ENCODE measurements at places on chromosomes 2 and 18. TPM values are rescaled to one million over a fixed set of nuclear protein-coding genes. Genes with fewer than 3 reads are reported as not detected.
A peak's percentile ranks its signal among the peaks of the same experiment; 100 is the strongest.

Gene ALPP
- 7.4 TPM for polyA plus RNA-seq

GRCh38 chr2:159307942-159308341, 21.4 kb upstream of the WDSUB1 start:
- DNase-seq, result no peak

GRCh38 chr2:51629406-51629805, 597.5 kb upstream of the NRXN1 start:
- DNase-seq, result no peak

DNA sequence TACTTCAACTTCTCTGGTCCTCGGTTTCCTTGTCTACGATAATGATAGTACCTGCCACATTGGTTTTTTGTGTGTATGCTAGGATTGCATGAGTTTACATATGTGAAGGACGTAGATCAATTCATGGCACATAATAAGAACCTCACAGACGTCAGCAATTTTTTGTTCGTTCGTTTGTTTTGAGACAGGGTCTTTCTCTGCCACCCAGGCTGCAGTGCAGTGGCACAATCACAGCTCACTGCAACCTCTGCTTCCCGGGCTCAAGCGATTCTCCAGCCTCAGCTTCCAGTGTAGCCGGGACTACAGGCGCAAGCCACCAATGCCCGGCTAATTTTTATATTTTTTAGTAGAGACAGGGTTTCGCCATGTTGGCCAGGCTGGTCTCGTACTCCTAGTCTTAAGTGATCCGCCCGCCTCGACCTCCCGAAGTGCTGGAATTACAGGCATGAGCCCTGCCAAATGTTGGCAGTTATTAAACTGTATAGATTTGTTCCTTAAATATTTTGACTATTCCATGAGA, 756 bp upstream of the SLC35F5 start:
- no peak for DNase-seq

GRCh38 chr2:176392249-176392648, 123.0 kb downstream of the MTX2 start:
- DNase-seq, result peak; percentile 44

DNA sequence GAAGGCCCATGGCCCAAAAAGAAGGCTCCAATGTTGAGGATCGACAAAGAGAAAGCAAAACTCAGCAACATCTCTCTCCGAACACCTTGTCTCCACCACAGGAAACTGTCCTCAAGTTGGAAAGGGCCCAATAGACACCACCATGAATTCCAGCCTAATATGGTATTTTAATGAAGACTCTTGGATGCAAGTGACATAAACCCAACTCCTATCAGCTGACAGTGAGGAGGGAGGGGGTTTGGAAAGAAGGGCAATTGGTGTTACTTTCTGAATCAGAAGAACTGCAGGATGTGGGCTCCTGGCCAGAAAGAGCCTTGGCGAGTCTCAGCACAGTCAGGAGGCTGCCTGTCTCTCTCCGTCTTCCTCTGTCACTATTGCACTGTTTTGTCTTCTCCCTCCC, 40.3 kb upstream of the SIGLEC15 start:
- DNase-seq, result peak; percentile 40

DNA sequence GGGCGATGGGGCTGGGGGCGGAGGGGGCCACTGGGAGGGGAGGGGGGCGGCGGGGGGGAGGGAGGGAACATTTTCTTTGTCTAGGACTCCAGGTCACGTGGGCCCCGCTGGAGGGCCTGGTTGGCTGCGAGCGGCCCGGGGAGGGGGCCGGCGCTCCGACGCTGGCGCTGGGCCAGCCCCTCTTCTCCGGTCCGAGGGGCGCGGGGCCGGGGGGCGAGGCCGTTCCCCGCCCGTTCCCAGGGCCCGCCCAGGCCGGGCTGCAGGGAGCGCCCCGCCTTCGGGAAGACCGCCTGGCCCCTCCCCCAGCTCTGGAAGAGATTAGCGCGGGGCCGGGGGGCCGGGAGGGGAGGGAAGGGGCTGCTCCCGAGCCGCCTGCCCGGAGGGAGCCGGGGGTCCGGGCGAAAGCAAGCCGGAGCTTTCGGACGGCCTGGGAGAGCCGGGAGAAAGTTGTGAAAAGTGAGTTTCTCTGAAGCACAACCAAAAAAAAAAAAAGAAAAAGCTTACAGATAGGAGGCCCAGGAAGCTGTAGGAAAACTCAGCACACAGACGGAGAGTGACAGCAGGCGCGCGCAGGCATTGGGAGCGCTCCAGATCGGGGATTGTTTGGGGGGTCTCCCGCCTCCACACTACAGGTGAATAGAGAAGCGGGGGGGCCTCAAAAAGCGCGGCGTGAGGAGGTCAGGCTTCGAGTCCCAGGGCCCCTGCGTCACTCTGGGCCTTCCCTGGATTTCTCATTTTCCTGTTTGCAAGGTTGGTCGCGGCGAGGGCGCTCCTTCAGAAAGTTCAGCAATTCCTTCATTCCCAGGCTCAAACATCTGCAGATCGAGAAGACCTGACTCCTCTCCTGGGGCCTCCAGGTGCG, 84.1 kb upstream of the POMC start:
- peak; percentile 96 for DNase-seq

Data from lung (tissue), 17 donors.